Renal pelvis (tissue), 12 donors: ENCODE measurements at places on chromosomes 16 and 17. TPM values are rescaled to one million over a fixed set of nuclear protein-coding genes. Genes with fewer than 3 reads are reported as not detected.

ALOXE3 gene
- polyA plus RNA-seq: not detected

CDH11 gene
- 203 TPM for polyA plus RNA-seq

DNA sequence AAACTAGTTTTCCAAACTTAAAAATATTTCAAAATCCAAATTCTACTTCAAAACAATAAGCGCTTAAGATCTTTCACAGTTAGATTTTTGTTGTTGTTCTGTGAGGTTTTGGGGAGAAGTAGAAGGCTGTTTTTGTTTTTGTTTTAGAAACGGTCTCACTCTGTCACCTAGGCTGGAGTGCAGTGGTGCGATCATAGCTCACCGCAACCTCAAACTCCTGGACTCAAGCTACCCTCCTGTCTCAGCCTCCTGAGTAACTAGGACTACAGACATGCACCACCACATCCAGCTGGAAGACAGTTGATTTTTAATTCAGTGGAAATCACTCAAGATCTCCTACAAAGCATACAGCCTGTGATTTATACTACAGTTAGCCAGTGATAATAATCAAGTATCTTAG is 2.7 kb downstream of the SHCBP1 start:
- no peak for DNase-seq

- no peak for DNase-seq
Measured at GRCh38 chr17:539766-540165, 174.9 kb downstream of the VPS53 start.

DNA sequence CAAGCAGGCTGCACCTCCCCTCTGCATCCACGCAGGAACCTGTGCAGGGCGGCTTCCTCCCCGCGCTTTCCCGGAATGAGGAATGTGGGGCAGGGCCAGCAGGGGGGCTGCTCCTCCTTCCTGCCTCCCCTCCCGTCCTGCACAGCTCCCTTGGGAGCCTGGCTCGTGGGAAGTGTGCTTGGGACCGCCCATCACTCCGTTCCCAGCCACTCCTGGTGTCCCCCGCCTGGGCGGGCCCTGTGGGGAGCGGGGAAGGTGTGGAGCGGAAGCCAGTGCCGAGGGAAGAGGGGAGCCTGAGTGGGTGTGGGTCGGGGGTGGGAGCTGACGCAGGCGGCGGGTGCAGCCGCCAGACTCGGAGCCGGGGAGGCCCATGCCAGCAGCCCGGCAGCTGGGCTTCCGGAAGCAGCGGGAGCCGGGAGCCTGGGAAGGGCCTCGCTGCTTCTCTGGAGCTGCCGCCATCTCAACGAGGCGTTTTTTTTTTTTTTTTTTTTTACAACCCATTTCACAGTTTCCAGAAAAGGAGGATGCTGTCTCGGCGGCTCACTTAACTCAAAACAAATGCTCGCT is 24.1 kb downstream of the BAHCC1 start:
- no peak for DNase-seq

SLC2A4 gene
- polyA plus RNA-seq: 2.5 TPM

- DNase-seq: no peak
Measured at GRCh38 chr16:67164599-67165061, at the start of gene HSF4. Gene HSF4, plus strand, starts transcription at chr16:67164745. Its CDS starts 67 bp downstream, at chr16:67164812.

- DNase-seq: no peak
Measured at GRCh38 chr16:56328276-56329022, 96.9 kb downstream of the AMFR start.
